ENCODE measurements at places on chromosomes 6 and 20. TPM values are rescaled to one million over a fixed set of nuclear protein-coding genes. Genes with fewer than 3 reads are reported as not detected.

- DNase-seq: no peak
Observed at GRCh38 chr6:13471184-13471583, 16.2 kb downstream of the GFOD1 start.

GRCh38 chr6:35239581-35239980, 20.0 kb upstream of the ZNF76 start:
- no peak for DNase-seq

- DNase-seq: no peak
Observed at GRCh38 chr20:775679-776135, 7.4 kb upstream of the SLC52A3 start.

DNA sequence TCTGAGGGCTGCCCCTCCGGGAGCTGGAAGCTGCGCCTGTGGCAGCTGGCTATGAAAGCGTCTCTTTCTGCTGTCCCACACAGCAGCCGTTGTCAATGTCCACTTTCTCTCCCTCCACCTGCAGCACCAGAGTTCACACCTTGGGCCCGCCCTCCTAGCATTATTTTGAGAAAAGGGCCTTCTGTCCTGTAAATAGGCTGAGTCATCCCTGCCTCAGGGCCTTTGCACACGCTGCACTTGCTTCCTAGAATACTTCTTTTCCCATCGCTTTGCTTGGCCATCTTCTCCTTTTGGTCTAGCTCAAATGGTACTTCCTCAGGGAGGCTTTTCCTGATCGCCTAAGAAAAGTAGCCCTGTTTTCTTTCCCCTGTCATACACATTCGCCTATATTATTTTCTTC, 69.3 kb upstream of the ZNFX1 start:
- DNase-seq: no peak

Gene OTOR
- polyA plus RNA-seq: not detected

DNA sequence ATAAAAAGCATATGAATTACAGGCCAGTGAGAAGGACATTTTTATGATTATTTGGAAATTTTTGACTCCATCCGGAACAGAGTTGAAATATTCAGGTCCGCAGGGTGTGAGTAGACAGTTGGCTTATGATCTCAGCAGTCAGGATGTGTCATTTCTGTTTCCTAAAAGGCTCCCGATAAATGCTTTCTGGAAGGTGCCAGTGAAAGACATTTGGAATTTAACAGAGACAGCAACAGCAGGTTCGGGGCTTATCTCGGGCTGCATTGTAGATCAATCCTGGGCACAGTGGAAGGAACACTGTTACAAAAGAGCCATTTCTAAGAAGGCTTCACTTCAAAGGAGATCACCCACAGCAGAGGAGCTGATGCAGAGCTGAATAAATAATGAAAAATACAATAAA, 934.4 kb downstream of the KIF16B start:
- DNase-seq: no peak

Gene HLA-DRB1
- 0.03 TPM for polyA plus RNA-seq

All from foreskin keratinocyte (primary cell).